ENCODE measurements at places on chromosomes 6 and 20.

DNA sequence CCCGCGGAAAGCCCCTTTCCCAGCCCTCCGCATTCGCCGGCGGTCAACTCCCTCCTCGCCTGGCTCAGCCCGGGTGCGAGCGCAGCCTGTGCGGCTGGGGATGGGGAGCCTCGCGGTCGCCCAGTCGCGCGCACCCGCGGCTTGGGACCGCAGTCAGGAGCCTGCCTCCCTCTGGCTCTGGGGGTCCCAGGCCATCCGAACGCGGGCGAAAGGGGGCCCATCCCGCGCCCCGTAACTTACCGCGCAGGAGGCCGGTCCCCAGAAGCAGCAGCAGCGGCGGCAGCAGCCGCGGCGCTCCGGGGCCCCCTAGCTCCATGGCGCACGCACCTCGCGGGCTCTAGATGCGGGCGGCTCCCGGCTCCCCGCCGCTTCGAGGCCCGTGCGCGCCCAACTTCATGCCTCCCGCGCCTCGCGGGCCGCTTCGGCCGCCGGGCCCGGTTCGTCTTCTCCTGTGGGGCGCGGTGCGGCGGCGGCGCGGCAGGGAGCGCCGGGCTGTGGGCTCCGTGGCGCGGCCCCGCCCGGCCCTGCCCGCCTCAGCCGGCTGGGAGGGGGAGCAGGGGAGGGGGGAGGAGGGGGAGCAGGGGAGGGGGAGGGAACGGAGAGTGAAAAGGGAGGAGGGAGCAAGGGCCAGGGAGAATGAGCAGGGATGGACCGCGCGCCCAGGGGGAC lies at the start of gene CHRNA4:
CHRNA4 (minus strand) TSS at position 500 of the 669 bp plus-strand sequence; CDS start at position 316, 184 bp downstream.
- DNase-seq, result no peak

- DNase-seq, result no peak
Measured at GRCh38 chr20:21693322-21693721, 12.1 kb upstream of the PAX1 start.

GRCh38 chr6:31299511-31299910 lies 27.6 kb upstream of the HLA-C start:
- DNase-seq, result no peak

- DNase-seq, result no peak
Measured at GRCh38 chr6:24539416-24539815, 44.6 kb downstream of the ALDH5A1 start.

GRCh38 chr6:31900917-31901414 lies 920 bp downstream of the ZBTB12 start:
- no peak for DNase-seq

DNA sequence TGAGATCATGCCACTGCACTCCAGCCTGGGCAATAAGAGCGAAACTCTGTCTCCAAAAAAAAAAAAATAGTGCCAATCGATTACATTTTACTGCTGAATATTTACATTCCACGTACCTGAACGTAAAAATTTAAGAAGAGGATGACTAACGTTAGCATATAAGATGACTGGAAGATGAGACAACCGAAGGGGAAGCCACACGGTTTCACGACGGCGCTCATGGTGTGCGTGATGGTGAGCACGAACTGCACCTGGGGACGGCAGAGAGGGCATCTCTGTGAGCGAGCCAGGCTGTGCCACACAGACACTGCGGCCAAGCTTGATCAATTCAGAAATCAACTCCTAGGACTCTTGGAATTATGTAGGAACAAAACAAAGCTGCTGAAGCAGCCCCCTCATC lies 54.5 kb downstream of the ELOVL2 start:
- DNase-seq, result no peak

GRCh38 chr6:150004783-150005717 lies 20.3 kb downstream of the RAET1L start:
- peak; percentile 68 for DNase-seq

GRCh38 chr20:45782890-45783289 lies 8.8 kb downstream of the WFDC3 start:
- no peak for DNase-seq

- no peak for DNase-seq
Measured at GRCh38 chr20:25532971-25533391, 52.4 kb downstream of the NINL start.

GRCh38 chr20:49889001-49889934 lies 26.1 kb downstream of the SPATA2 start:
- no peak for DNase-seq

DNA sequence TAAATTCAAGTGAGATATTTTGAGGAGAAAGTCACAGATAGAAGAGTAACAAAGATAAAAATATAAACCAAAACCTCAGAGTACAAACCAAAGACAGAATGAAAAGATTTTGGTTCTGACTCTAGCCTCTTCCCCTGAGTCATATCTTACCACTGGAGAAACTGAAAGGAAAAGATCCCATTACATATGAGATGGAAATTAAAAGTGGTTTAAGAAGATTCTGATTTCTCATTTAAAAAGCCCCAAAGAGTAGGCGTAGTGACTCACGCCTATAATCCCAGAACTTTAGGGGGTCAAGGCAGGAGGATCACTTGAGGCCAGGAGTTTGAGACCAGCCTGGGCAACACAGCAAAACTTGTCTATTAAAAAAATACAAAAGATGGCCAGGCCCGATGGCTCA lies 30.6 kb downstream of the SPINT4 start:
- DNase-seq, result no peak

DNA sequence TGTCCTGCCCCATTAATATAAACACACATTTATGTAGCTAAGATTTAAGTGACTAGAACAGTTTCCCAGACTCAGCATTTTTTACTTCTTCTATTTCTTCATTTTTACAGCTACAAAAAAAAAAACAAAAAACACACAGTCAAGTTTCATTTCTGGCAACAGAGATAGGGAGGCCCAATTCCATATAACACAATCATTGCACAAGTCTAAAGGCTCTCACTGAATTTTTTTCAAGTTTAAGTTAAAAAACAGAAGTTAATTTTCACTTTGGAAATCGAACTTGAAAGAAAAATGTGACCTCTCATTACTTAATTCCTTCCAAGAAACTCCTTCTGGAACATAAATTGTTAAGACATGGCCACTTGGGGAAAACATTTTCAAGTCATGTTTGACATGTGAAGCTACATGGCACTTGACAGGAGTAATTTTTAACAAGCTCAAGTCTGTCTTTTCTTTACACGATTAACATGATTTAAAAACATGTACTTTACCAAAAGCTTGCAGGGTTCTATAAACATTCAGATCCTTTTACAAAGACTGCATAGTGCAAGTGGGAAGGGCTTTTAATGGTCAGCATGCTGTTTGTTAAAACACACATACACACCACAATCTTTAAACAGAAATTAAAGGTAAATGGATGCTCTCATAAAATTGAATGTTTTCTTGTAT lies 100.1 kb upstream of the CCDC28A start:
- no peak for DNase-seq

GRCh38 chr6:145187491-145188206 lies 547.7 kb downstream of the EPM2A start:
- DNase-seq, result no peak

DNA sequence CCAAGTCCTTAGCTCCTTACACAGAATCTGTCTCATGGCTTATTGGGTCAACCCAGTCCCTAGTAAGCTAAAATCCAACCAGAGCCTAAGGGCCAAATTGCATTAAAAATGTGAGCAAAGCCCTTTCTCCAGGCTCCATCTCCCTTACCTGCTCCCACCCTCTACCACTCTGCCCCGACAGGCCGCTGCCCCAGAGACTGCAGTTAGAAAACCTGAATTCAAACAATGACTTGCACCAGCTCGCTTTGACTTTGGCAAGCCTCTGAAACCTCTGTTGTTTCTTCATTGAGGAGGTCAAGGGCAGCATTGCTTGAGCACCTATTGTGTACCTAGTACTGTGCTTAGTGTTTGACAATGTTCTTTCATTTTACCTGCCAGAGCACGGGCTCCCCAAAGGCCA lies 188.1 kb upstream of the PMEPA1 start:
- DNase-seq, result no peak

DNA sequence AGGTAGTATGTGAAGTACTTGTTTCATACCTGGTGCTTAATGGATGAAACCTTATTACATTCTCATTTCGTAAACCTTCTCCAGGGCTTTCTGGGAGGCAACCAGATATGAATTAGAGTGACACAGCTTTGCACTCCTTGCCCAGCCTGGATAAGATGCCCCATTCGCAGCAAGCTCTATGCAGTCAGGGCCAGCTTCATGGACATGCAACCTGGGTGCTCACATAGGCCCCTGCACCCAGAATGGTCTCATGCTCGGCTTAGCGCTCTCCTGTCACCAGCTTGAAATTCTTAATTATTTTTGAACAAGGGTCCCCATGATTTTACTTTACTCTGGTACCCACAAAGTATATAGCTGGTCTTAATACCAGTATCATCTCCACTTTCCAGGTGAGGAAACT lies 11.3 kb upstream of the PTGIS start:
- DNase-seq, result no peak

DNA sequence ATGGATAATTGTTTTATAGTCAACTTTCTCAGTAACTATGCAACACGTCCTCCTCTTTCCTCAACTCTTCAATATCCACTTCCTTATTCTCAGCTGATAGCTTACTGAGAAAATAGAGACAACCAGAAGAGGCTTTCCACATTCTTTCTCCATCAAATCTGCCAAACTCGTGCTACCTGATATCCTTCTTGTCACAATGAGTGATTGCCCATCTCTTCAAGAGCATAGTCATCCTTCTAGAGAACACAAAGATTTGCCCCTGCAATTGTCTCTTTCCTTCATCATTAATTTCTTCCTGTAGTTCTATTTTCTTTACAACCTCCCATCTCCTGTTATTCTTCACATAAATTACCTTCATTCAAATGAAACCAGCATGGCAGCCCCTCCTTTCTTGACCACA lies 75.9 kb upstream of the RGS17 start:
- no peak for DNase-seq

DNA sequence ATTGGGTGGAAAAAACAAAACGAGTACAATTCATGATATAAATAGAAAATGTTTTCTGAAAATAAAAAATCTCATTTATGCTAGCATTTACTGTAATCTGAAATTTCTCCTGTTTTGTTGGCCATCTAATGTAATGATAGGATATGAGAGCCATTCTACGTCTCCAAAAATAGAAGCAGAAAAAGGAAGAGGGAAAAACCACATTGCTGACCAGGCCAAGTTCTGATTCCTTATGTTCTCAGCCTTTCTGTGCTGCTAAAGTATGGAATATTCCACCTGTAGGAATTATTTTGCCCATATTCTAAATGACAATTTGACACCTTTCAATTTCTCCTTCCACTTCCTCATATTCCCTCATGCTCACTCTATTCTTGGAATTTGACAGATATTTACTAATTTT lies 110.2 kb downstream of the TBXT start:
- DNase-seq, result no peak

- no peak for DNase-seq
Measured at GRCh38 chr6:159493231-159493897, 199.7 kb downstream of the SOD2 start.

GRCh38 chr20:51360451-51361201 lies 181.9 kb downstream of the NFATC2 start:
- DNase-seq, result no peak

DNA sequence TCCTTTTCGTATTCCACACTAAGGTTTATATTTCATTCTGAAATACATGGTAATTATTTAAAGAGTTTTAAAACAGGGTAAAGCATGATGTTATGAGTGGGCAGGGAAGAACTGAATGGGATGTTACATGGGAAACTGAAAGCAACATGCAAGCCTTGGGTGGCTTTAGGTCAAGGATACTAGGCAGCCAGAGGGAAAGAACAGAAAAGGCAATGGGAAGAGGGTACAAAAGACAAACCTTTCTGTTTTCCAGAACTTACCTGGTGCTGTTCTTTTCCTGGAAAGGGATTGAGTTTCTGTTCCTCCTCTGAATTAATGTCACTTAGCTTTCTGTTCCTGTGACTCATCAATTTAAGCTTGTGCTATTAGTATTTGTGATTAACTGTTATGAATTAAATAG lies 71.2 kb upstream of the SMIM8 start:
- no peak for DNase-seq

GRCh38 chr6:9789201-9789600 lies 625.7 kb downstream of the TFAP2A start:
- DNase-seq, result no peak

DNA sequence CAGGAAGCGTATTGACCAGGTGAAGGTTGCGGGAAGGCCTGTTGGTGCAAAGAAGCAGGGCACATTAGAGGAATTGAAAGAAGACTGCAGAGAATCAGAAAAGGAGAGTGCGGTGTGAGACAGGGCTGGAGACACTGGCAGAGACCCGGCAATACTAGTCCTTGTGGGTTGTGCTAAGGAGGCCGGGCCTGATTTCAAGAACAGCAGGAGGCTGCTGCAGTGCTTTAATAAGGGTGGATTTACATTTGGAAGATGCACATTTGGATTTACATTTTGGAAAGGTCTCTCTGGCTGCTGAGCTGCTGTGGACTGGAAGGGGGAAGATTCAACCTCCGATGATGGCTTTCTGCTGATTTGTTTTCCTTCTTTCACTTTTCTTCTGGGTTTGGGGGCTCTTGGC lies 167.8 kb downstream of the SLC24A3 start:
- DNase-seq, result no peak

DNA sequence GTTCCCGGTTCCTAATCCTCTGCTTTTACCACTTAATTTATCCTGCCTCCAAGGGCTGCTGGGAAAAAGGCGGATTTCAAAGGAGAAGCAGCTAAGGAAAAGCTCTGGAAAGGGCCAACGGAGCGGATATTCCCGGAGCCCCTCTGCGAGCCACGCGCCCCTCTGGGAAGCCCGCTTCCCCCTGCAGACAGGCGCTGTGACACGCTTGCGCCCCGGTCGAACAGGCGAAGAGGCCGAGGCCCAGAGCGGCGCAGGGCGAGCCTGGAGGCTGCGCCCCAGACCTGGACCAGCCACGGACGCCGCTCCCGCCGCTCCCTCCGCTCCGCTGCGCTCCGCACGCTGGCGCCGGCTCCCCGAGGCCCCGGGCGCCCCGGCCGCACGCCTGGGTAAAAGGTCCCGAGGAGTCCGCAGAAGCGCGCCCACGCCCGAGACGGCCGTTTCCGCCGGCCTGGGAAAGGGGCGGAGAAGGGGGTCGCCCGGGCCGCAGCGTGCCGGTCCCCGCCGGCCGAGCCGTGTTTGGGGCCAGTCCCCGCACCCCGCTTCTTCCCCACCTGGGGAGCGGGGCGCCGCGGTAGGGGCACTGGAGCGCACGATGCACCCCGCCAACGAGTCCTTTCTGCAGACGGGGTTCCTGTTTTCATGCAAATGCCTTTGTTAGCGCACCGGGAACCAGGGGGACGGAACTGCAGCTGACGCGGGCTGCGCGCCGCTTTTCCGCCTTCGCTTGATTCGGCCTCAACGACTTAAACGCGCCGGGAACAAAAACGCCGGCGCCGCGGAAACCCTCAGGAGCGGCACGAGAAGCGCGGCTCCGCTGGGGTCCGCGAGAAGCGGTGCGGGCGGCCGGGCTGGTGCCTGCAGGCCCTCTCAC lies 91.9 kb upstream of the SIRPA start:
- DNase-seq, result no peak

GRCh38 chr6:154848580-154848979 lies 115.4 kb downstream of the SCAF8 start:
- no peak for DNase-seq

GRCh38 chr6:50681213-50681824 lies 32.0 kb upstream of the TFAP2D start:
- no peak for DNase-seq

DNA sequence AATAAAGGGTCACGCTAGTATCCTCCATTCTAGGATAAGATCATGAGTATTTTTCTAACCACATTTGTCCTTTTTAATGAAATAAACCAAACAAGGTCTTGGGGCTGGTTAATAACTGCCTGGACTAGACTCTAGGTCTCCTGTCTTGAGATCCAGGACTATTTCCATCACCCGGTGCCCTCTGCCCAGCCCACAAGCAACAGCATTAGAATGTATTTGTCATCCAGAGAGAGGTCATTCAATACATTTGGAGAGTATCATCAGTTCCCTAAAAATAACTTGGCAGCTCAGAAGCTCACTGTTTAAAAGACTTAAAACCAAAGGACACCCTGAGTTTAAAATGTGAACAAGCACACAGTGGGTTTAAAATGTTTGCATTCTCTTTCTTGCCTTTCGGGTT lies 4.4 kb upstream of the RBM24 start:
- no peak for DNase-seq

Measured in activated CD8-positive, alpha-beta memory T cell treated with anti-CD3 and anti-CD28 coated beads for 48 hours (primary cell).